Stimulated activated CD4-positive, alpha-beta T cell treated with anti-CD3 and anti-CD28 coated beads, Interleukin-2, amount 100 ng/mL, for 48 hours (primary cell): ENCODE measurements at places on chromosomes 16 and 17.

GRCh38 chr16:27678955-27679354, 129.0 kb downstream of the KATNIP start:
- DNase-seq, result no peak

DNA sequence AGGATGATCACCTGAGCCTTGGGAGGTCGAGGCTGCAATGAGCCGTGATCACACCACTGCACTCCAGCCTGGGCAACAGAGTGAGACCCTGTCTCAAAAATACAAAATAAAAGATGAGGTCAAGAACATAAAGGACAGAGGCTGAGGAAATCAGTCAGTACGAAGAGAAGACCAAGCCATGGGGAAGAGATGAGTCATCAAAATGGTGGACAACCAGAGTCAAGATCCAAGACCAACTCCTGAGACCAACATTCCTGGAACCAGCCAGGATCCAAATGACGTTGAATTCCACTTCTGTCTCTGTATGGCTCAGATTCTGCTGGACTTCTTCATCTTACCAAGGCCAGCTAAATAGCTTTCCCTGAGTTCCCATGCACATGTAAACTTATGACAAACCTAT, 44.8 kb upstream of the NOG start:
- no peak for DNase-seq

DNA sequence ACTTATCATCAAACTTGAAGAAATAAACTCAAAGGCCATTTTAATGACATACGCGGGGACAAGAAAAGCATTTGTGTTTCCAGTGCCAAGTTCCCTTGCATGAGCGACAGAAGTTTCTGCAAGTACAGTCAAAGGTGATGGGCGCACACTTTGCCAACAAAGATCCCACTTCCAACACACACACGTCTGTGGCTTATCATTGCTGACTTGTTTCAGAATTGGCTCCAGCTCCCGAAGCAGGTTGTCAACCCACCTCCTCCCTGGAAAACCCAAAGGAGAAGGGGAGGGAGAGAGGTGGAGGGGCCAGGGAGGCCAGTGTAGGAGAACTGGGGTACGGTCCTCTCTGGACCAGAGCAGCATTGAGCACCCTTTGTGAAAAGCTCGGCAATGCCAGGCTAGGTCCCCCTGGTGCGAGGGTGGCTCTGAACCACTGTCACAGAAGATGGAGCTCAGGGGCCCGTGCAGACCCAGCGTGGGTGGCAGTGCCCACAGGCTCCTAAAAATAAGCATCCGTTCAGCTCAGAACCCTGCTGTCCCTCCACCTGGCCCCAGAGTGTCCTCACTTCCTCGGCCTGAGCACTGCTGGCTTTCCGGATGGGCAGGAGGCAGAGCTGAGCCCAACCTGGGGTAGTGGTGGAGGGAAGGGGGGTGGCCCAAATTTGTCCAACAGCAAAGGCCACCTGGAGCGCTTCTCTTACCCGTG, 33.2 kb downstream of the RBFOX3 start:
- DNase-seq, result no peak

- no peak for DNase-seq
These were observed 285.0 kb upstream of the ERCC4 start for GRCh38 chr16:13634959-13635358.

DNA sequence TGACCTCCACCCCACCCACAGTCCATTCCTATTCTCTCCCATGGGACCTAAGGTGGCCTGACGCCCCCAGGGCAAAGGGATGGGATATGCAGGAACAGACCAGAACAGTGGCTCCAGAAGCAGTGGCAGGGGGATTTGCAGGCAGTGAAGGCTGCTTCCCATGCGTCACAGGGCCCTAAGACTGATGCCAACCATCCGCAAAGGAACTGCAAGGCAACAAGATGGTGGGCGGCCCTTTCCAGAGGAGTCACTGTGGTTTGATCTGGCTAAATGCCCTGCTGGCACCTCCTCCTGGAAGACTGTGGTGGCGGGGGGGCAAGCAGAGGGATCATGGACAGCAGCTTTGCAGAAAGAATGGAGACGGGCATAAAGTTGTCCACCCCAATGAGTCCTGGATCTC, 4.4 kb upstream of the SLC39A11 start:
- DNase-seq, result no peak

GRCh38 chr16:24689128-24689527, 40.3 kb upstream of the TNRC6A start:
- DNase-seq, result no peak

GRCh38 chr16:84141143-84141670, 3.8 kb downstream of the HSDL1 start:
- DNase-seq, result no peak

DNA sequence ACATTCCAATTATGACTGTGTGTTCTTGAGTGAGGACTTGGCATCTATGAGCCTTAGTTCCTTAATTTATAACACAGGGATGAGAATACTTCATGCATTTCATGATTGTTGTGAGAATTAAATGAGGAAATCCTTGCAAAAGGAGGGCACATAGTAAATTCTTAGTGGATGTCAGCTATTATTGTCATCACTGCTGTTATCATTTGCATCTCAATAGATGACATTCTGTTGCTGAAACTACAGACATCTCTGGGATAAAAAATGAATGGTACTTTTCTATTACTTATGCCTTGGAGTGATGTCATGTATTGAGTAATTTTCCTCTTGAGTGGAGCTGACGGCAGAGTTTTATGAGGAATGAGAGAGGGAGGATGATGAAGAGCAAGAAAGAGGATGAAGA, 184.4 kb upstream of the CDH11 start:
- DNase-seq, result no peak

GRCh38 chr17:78474614-78475146, 96.2 kb downstream of the PGS1 start:
- no peak for DNase-seq
